ENCODE measurements at places on chromosomes 13 and 19. TPM values are rescaled to one million over a fixed set of nuclear protein-coding genes. Genes with fewer than 3 reads are reported as not detected.

The SIGLEC10 gene
- 4.6 TPM for total RNA-seq

The ZNF557 gene
- 14.6 TPM for total RNA-seq

DNA sequence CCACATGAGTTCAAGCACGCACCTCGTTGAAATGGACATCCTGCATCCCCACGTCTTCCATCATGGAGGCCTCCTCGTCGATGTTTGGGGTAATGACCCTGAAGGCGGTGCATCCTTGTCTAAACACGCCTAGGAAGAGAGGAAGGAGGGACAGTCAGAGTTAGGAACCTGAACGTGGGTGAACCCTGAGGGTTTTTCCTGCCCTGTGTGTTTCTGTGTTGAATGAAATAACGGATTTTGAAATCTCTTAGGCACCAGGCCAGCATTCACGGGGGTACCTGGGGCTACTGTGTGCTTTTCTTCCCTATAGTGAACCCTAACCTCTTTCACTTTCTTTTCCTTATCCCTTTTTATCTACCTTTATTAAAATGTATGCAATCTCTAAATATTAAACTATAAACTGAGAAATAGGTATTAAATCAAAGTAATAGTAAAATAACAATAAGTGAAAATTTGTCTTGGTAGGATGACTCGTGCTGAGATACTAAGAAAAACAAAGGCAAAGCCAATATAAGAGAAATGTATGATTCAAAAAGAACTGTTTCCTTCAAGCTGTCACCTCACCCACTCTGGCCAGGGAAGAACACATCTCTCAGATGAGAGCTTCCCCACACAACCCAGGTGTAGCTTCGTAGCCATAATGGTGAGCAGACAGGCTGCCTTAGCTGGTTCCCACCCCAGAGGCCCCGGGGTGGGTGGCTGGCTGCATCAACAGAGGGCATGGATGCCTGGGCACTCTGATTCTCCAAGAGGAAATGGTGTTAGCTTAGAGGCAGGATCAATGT, 72.1 kb upstream of the SLC15A1 start:
- no peak overlapping the region for H3K27ac ChIP-seq
- DNase-seq = no peak
- H3K4me1 ChIP-seq = peaks cover 1% of the 10 kb centered on the region
- no peak overlapping the region for H3K4me3 ChIP-seq
- no peaks in the 10 kb centered on the region for H3K27me3 ChIP-seq
- H3K36me3 ChIP-seq = no peaks in the 10 kb centered on the region

DNA sequence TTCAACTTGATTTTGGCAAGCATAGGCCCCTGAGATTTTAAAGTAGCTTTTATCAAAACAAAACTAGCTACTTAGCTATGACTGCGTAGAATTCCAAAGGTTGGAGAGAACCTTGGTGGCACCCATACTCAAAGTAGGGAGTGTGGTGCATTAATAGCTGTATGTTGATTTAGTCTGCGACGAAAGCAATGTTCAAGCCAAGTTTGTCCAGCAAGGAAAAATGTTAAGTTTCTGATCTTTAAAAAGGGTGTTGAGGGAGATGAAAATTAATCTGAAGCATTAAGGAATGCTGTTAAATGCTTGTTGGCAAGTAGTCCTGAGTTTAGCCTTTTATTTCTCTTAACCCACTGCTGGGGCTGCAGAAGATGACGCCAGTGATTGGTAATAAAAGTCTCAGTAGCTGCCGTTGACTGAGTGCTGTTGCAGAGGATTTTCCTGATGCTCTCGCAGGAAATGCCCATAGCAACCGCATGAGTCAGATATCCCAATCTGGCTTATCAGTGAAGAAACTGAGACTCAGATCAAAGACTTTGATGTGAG, 75.9 kb upstream of the RNF113B start:
- H3K4me1 ChIP-seq = peaks cover 6% of the 10 kb centered on the region
- no peak overlapping the region for H3K27ac ChIP-seq
- H3K36me3 ChIP-seq = no peaks in the 10 kb centered on the region
- no peak for DNase-seq
- no peak overlapping the region for H3K4me3 ChIP-seq
- no peaks in the 10 kb centered on the region for H3K27me3 ChIP-seq

- peaks cover 8% of the 10 kb centered on the region for H3K4me1 ChIP-seq
- DNase-seq = no peak
- H3K27ac ChIP-seq = no peak overlapping the region
- no peaks in the 10 kb centered on the region for H3K27me3 ChIP-seq
- H3K4me3 ChIP-seq = no peak overlapping the region
- no peaks in the 10 kb centered on the region for H3K36me3 ChIP-seq
These were observed 199.9 kb downstream of the LHFPL6 start for GRCh38 chr13:39403106-39403505.

GRCh38 chr13:31699650-31700049, 39.7 kb upstream of the RXFP2 start:
- no peaks in the 10 kb centered on the region for H3K36me3 ChIP-seq
- no peak for DNase-seq
- H3K27me3 ChIP-seq = no peaks in the 10 kb centered on the region
- no peak overlapping the region for H3K4me3 ChIP-seq
- no peak overlapping the region for H3K27ac ChIP-seq
